ENCODE measurements at places on chromosomes 16 and 17.

DNA sequence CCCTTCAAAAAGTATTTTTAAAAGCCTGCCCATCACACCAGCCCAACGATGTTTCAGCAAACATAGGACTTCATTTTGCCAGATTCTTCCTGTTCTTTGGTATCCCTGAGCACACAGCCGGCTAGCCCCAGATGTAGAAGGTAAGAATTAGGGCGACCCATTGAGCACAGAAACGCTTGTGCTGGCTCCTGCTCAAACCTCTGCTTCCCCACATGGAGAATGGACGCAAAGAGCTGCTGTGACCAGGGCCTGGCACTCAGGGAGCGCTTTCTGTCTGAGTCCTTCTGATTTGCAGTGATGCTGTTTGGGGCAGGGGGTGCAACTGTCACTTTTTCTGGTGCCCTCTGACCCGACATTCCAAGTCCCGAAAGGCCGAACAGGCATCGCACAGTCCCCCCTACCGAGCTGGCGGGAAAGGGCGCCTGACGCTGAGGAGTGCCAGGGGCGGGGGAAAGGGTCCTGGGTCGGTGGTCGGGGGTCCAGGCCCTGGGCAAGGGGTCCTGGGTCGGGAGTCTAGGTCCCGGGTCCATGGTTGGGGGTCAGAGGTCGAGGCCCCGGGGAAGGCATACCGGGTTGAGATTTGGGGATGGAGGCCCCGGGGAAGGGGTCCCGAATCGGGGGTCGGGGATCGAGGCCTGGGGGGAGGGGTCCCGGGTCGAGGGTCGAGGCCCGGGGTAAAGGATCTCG, 930 bp downstream of the CHMP1A start:
- no peak for DNase-seq

GRCh38 chr16:70254180-70254964, 2.6 kb upstream of the EXOSC6 start:
- no peak for DNase-seq

- DNase-seq: no peak
Measured at GRCh38 chr16:19844945-19845641, 39.6 kb downstream of the GPRC5B start.

DNA sequence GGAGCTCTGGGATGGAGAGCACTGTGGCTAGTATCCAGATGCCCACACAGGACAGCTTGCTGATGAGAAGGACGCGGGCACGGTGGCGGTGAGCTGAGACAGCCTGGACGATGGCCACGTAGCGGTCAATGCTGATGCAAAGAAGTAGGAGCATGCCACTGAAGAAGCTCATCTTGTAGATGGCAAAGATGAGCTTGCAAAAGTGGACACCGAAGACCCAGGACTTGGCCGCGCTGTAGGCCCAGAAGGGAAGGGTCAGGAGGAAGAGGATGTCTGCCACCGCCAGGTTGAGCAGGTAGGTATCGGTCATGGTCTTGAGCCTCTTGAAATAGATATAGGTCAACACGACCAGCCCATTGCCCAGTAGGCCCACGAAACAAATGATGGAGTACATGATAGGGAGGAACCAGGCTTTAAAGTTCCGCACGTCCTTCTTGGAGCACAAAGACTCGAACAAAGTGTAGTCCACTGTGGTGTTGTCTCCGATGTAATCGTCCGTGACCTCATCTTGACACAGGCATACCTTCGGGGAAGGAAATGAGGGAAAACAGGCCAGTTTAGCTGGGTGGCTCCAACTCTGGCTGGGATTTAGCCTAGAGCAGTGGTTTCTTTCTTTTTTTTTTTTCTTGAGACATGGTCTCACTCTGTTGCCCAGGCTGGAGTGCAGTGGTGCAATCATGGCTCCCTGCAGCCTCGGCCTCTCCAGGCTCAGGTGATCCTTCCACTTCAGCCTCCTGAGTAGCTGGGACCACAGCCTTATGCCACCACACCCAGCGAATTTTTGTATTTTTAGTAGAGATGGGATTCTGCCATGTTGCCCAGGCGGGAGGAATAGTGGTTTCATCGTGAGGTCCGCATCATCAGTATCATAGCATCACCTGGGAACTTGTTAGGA, 9.7 kb downstream of the CCR7 start:
- DNase-seq: no peak

GRCh38 chr16:88764913-88765349, 20.1 kb downstream of the PIEZO1 start:
- DNase-seq: no peak

DNA sequence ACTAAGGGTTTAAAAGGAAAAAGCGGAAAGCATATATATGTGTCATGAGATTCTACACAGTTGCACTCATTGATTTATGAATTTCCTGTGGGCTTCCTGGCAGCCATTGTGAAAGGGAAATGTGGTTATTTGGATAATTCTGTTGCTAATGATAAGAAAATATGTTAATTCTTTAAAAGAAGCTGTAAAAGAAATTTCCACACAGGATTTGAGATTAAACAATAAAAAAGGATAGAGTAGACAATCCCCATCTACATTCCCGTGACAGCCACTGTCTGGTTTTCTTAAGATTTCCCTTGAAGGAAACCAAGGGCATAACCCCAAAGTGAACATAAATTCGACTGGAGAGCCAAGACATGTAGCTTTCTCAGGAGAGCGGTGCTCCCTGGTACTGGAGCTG, 397.5 kb downstream of the CPPED1 start:
- DNase-seq: no peak

- no peak for DNase-seq
Measured at GRCh38 chr16:74724820-74725549, 24.3 kb upstream of the MLKL start.

DNA sequence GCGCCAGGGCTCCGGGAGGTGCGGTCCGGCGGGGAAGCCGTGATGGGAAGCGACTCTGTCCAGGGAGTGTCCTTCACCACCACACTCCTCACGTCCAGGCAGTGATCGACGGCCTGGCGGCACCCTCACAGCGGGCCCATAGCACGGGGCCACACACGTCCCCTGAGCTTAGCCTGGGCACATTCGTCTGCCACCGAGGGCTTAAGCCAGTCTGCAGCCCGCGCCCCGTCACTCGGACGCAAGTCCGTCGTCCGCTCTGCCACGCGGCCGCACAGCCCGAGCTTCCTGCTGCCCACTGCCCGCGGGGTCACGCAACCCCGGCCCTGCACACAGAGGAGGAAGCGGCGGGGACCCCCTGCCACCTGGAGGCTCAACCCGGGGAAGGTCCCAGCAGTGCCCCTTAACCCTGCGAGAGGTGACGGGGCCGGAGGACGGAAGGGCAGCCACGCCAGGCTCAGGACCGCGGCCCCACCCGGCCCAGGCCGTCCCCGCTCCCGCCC, 3.0 kb upstream of the TBX2 start:
- no peak for DNase-seq

GRCh38 chr17:64540118-64540776, 33.5 kb downstream of the CEP95 start:
- no peak for DNase-seq

- no peak for DNase-seq
Measured at GRCh38 chr17:11618861-11619566, 20.7 kb downstream of the DNAH9 start.
